ENCODE measurements at places on chromosomes 16 and 17. TPM values are rescaled to one million over a fixed set of nuclear protein-coding genes. Genes with fewer than 3 reads are reported as not detected.

DNA sequence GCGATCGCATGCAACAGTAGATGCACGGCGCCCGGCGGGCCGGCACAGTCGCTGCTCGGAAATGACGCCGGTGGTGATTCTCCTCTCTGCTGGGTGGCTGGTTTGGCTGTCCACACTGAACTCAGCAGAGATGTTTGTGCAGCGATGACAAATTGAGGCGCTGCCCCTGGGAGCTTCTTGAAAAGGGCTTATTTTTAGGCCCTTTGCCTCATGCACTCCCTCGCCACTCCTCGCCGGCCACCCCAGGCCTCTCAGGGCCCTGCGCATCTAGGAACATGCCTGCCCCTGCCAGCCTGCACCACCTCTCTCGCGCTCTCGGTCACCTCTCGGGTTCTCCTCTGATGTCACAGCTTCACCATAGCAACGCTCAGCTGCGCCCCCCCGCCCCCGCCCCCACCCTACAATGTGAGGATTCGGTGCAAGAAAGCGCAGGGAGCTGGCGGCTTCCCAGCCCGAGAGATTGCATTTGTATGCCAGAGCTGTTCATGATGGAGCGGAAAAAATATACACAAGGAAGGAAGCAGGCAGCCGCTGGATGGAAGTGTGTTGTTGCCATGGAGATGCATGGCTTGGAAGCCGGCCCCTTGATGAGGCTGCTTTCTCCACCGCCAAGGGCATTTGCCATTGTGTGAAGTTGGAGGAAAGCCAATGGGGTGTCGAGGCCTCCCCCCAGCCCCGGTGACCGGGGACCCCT lies 81.3 kb upstream of the PLCG2 start:
- peaks cover 22% of the 10 kb centered on the region for H3K4me1 ChIP-seq
- H3K36me3 ChIP-seq, result no peaks in the 10 kb centered on the region
- no peak overlapping the region for H3K4me3 ChIP-seq
- peak overlapping the region; percentile 60 for H3K27ac ChIP-seq
- DNase-seq, result peak; percentile 61

GRCh38 chr16:12448504-12448903 lies 355.2 kb downstream of the CPPED1 start:
- no peak for DNase-seq
- no peak overlapping the region for H3K27ac ChIP-seq
- no peaks in the 10 kb centered on the region for H3K4me1 ChIP-seq

DNA sequence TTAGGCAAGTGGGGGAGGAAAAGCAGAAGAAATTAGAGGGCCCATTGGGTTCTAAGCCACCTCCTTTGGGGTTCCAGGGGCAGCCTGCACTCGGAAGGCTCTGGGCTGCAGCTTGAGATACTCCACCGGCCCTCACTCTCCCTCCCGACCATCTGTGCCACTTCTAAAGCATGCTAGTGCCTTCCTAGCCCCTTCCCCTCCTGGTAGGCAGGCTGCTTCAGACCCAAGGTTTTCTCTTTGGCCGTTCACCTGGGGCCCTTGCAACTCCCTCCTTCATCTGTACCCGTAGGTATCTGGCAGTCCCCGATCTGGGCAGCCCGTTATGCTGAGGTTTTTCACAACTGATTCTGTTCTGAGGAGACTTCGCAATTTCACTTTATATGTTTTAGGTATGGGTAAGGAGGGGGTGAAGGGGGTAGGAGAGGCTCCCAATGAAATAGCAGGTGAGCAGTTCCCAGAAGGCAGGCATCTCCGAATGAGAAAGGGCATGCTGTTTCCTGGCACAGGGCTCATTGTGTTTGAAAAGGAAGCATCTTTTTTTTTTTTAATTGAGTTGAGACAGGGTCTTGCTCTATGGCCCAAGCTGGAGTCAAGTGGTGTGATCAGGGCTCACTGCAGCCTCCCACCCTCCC lies 98.7 kb downstream of the RAB11FIP4 start:
- no peak overlapping the region for H3K4me3 ChIP-seq
- H3K36me3 ChIP-seq, result no peaks in the 10 kb centered on the region
- no peak for DNase-seq
- H3K27ac ChIP-seq, result no peak overlapping the region
- peaks cover 31% of the 10 kb centered on the region for H3K27me3 ChIP-seq
- H3K4me1 ChIP-seq, result peaks cover 79% of the 10 kb centered on the region

DNA sequence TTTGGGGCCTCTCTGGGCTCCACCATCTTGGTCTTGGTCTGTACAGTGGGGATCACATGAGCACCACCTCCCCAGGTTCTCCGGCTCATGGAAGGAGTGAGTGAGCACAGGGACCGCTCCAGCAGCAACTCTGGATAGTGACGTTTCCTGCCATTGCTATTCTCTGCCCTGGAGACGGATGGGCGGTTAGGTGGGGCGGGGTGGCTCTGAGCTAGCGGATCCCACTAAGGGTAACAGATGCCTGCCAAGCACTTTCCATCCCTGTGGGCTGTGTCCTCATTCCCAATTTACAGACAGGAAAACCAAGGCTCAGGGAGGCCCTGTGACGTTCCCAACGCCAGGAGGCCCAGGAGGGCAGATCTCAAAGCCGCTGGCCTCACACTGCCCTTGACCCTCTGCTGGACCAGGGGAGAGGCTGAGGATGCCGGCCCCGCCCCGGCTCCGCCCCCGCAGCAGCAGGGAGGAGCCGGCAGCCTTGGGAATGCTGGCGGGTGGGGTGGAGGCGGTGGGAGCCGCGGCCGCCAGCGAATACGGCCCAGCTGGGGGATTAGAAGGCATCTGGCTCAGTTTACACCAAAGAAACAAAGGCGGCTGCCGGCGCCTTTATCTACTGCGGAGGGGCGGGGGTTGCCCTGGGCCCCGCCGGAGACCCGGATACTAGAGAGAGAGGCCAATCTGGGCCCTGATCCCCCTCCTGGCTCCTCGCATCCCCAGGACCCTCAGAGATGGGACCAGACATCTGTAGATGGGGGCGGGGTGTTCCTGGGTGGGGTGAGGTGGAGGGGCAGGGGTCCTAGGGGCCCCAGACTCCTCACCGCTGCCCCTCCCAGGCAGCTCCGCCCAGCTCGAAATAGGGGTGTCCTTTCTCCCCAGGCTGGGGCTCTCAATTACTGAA lies 122.3 kb upstream of the CIBAR2 start:
- H3K4me1 ChIP-seq, result peaks cover 9% of the 10 kb centered on the region
- H3K27ac ChIP-seq, result peak overlapping the region; percentile 67
- no peak overlapping the region for H3K4me3 ChIP-seq

DNA sequence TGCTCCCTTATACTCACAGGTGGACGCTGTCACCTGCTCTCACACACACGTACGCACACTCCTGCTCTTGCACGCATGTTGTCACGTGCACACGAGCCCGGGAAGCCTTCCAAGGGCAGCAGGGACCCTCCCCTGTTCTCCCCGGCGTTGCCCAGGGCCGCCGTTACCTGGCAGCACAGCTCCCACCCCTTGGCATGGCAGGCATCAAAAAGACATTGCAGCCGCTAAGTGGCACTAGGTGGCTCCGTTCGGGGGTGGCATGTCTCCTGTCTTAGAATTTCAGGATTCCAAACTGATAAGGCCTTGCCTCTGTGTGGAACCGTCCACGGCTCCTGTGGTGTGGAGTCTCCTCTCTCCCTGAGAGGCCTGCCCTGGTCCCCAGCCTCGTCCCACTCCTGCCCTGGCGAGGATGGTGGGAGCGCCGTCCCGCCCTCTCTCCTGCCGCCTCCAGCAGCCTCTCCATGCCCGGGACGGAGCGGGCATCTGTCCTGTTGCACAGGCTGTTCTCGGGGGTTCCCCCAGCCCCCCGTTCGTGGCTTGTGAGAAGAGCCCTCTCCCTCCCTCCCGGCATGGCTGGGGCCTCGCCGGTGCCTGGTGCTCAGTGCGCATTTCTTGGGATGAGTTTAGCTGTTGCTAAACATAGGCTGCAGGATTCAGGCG lies 126.7 kb upstream of the GSE1 start:
- no peak for DNase-seq
- no peaks in the 10 kb centered on the region for H3K36me3 ChIP-seq
- H3K27ac ChIP-seq, result no peak overlapping the region
- peaks cover 16% of the 10 kb centered on the region for H3K4me1 ChIP-seq
- no peaks in the 10 kb centered on the region for H3K27me3 ChIP-seq

DNA sequence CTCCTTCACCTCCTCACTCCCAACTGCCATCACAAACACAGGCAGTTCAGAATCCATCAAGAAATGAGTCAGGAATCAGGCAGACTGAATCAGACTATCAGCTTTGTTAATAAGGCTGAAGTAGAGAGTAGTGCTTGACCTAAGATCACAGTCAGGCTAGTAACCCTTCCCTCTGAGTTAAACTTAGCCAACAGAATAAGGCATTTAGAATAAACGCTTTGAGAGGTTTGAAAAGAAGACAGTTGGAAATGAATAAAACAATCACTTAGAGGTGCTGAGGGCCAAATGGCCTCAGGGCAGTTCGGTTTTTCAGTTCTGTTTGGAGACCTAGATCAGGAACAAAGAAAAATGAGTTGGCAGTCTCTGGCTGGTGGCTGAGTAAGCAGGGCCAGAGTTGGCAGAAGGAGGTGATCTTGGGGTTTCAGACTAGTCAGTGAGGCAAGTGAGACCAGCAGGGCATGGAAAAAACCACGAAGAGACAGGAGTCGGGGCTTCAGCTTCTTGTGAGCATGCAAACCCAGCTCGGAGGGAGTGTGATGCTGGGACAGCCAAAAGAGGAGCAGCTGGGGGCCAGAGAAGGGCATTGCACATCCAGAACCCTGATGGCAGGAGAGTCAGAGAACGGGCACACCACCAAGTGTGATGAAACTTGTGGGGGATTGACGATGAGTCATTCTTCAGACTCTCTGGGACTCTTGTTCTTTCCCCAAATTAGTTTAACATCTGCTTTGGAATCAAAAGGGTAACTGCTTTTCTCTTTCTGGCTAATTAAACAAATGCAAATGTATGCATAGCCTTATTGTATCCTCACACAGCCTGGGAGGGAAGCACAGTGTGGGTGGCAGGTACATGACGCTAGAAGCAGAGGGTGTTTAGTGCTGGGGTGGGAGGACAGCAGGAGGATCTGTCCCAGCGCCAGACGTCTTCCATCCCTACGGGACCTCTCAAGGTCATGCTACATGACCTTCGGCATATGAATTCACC lies 54.8 kb downstream of the SPECC1 start:
- DNase-seq, result no peak
- H3K36me3 ChIP-seq, result no peaks in the 10 kb centered on the region
- H3K27ac ChIP-seq, result peak overlapping the region; percentile 66
- no peak overlapping the region for H3K4me3 ChIP-seq

DNA sequence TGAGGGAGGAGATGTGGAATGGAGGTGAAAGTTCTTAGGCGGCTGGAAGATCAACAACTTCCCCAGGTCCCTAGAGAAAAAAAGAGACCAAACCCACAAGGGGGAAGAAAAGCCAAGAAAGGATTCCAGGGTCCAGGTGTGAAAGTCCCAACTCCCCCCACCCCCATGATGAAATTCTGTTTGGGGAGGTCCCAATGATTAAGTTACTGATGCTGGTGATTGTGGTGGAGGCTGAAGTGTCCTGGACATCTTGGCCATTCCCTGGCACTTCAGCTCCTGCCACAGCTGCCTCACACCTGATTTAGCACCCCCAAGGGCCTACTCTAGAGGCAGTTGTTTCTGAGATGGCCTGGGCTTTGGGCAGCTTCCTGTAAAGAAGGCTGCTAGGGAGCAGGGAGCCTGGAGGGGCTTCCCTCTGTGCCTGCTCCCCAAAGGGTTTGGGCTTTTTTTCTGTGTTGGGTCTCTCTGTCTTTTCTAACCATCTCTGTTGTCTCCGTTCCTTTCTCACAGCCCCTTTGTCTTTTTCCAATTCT lies 13.1 kb downstream of the HOXB4 start:
- H3K36me3 ChIP-seq, result no peaks in the 10 kb centered on the region
- H3K4me1 ChIP-seq, result peaks cover 19% of the 10 kb centered on the region
- no peak for DNase-seq
- peaks cover 90% of the 10 kb centered on the region for H3K27me3 ChIP-seq

DNA sequence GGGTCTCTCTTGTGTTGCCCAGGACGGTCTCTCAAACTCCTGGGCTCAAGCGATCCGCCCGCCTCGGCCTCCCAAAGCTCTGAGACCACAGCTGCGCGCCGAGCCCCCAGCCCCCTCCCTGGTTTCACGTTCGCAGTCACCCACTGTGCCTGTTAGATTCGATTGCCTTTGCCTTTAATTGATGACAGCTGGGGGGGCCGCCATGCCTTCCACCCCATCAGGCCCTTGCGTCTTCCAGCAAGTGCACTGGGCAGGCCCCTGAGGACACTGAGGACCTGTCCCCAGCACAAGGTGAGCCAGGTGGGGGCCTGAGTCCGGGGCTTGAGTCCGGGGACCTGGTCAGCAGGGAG lies 3.3 kb downstream of the IGFALS start:
- no peak overlapping the region for H3K27ac ChIP-seq
- H3K36me3 ChIP-seq, result no peaks in the 10 kb centered on the region
- H3K4me3 ChIP-seq, result no peak overlapping the region
- H3K27me3 ChIP-seq, result no peaks in the 10 kb centered on the region
- peaks cover 8% of the 10 kb centered on the region for H3K4me1 ChIP-seq
- DNase-seq, result no peak

GRCh38 chr17:81397314-81398175 lies 2.3 kb downstream of the BAHCC1 start:
- no peaks in the 10 kb centered on the region for H3K36me3 ChIP-seq
- H3K27ac ChIP-seq, result peak overlapping the region; percentile 93
- peak overlapping the region; percentile 72 for H3K4me3 ChIP-seq
- peaks cover 88% of the 10 kb centered on the region for H3K4me1 ChIP-seq

- H3K4me3 ChIP-seq, result no peak overlapping the region
- H3K36me3 ChIP-seq, result no peaks in the 10 kb centered on the region
- H3K27ac ChIP-seq, result no peak overlapping the region
- peaks cover 8% of the 10 kb centered on the region for H3K4me1 ChIP-seq
- no peak for DNase-seq
Measured at GRCh38 chr17:79987187-79987934, 48.3 kb downstream of the TBC1D16 start.

DNA sequence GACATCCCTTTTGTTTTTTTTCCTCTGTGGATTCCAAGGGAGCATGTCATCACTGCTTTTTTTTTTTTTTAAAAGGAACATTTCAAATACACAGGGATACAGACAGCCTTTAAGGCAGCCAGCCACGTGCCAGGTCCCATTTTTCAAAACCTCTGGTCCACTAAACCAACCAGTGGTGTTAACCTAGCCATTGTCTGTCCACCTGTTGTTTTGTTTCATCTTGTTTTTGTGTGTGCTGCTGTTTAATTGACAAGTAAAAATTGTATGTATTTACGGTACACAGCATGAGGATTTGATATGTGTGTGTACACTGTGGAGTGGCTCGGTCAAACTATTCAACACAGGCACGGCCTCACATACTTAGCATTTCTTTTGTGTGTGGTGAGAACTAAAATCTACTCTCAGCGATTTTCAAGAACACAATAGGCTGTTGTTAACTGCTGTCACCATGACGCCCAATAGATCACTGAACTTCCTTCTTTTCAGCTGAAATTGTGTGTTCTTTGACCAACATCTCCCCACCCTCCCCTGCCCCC lies 19.2 kb downstream of the TMEM114 start:
- H3K4me3 ChIP-seq, result no peak overlapping the region
- no peak for DNase-seq
- peaks cover 75% of the 10 kb centered on the region for H3K27me3 ChIP-seq
- no peaks in the 10 kb centered on the region for H3K36me3 ChIP-seq
- H3K27ac ChIP-seq, result no peak overlapping the region
- H3K4me1 ChIP-seq, result no peaks in the 10 kb centered on the region

GRCh38 chr17:59433586-59433985 lies 102.1 kb downstream of the YPEL2 start:
- H3K4me3 ChIP-seq, result no peak overlapping the region
- H3K27me3 ChIP-seq, result no peaks in the 10 kb centered on the region
- H3K4me1 ChIP-seq, result peaks cover 38% of the 10 kb centered on the region
- no peaks in the 10 kb centered on the region for H3K36me3 ChIP-seq
- H3K27ac ChIP-seq, result no peak overlapping the region

The PLXDC1 gene
- total RNA-seq, result 11.9 TPM

The OTOP2 gene
- not detected for total RNA-seq

The COTL1 gene
- 92.7 TPM for total RNA-seq

The SCARF1 gene
- total RNA-seq, result 33.0 TPM

Measured in left lung (tissue), 14 donors.